ENCODE measurements at places on chromosomes 2 and 18. TPM values are rescaled to one million over a fixed set of nuclear protein-coding genes. Genes with fewer than 3 reads are reported as not detected.

Gene GTF2A1L
- polyA plus RNA-seq = 99.0 TPM

Gene TLX2
- 1.1 TPM for polyA plus RNA-seq

Gene LBX2
- polyA plus RNA-seq = 0.33 TPM

Gene CNGA3
- 1.5 TPM for polyA plus RNA-seq

Gene NT5DC4
- 4.2 TPM for polyA plus RNA-seq

Gene SERPINB3
- 2.4 TPM for polyA plus RNA-seq

Gene GATA6
- 13.8 TPM for polyA plus RNA-seq

Gene LNPK
- 45.2 TPM for polyA plus RNA-seq

- H3K4me3 ChIP-seq = no peak overlapping the region
- no peak for DNase-seq
- no peaks in the 10 kb centered on the region for H3K27me3 ChIP-seq
- H3K36me3 ChIP-seq = no peaks in the 10 kb centered on the region
- H3K27ac ChIP-seq = no peak overlapping the region
These were observed 8.2 kb downstream of the DCC start for GRCh38 chr18:52348209-52348608.

DNA sequence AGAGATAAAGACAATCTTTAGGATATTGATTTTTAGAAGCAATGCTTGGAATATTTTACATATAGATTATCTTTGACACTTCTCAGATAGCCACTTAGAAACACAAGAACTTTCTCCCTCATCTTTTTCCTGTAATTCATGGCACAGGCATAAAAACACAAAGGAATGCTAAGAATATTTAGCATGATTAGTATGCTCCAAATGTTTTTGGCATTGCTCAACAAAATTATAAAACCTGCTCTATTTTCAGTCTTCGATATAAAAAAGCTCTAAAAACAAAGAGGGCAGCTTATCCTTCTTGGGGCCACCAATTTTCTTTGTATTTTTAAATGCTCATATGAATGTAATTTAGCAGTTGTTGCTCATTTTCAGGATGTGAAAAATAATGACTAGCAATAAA, 90.8 kb downstream of the RAD51AP2 start:
- no peak overlapping the region for H3K27ac ChIP-seq
- no peak overlapping the region for H3K4me3 ChIP-seq
- DNase-seq = no peak
- H3K4me1 ChIP-seq = no peaks in the 10 kb centered on the region
- no peaks in the 10 kb centered on the region for H3K27me3 ChIP-seq

GRCh38 chr2:84906108-84906899, 848 bp downstream of the TMSB10 start:
- peak overlapping the region; percentile 95 for H3K27ac ChIP-seq
- H3K4me1 ChIP-seq = peaks cover 6% of the 10 kb centered on the region
- no peaks in the 10 kb centered on the region for H3K27me3 ChIP-seq
- no peaks in the 10 kb centered on the region for H3K36me3 ChIP-seq
- peak overlapping the region; percentile 95 for H3K4me3 ChIP-seq
- DNase-seq = peak; percentile 28

DNA sequence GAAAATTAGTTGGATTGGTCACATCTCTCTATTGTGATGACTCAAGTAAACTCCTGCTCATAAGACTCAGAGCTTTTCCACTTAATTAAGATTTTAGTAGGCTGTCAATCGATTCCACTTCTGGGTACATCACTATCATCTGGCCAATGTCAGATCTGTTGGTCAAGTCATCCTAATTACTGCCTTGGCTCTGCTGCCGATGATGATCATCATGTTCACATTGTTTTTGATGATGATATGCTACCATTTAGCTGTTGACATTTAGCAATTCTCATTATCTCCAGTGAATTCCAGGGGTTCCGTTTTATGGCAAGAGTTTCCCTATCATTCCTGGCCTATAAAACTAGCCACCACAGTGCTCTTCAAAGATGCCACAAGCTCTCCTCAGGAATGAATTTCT, 253.4 kb downstream of the IKZF2 start:
- DNase-seq = no peak
- no peak overlapping the region for H3K4me3 ChIP-seq
- H3K36me3 ChIP-seq = no peaks in the 10 kb centered on the region

- no peaks in the 10 kb centered on the region for H3K4me1 ChIP-seq
- no peaks in the 10 kb centered on the region for H3K27me3 ChIP-seq
- H3K36me3 ChIP-seq = no peaks in the 10 kb centered on the region
These were observed 191.0 kb downstream of the C1D start for GRCh38 chr2:67871686-67872412.

GRCh38 chr2:225122007-225122406, 79.7 kb upstream of the DOCK10 start:
- H3K4me1 ChIP-seq = no peaks in the 10 kb centered on the region
- no peaks in the 10 kb centered on the region for H3K36me3 ChIP-seq
- no peak overlapping the region for H3K27ac ChIP-seq
- DNase-seq = peak; percentile 17

DNA sequence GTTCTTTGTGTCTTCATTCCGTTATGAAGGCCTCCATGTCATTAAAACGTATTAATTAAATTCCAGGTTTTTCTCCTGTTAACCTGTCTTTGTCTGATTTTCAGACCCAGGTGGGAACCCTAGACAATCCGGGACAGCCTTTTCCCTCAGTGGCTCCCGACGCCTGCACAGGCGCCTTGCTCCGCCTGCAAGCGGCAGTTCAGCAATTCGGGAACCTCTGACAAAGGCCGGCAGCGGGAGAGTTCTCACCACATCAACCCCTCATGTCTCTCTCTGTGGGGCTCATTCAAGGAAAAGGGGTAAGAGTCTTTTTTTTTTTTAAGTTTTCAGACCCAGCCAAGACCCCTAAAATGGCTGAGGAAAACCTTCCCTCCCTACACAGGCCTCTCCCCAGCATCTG, 259.8 kb upstream of the SALL3 start:
- no peak for DNase-seq

DNA sequence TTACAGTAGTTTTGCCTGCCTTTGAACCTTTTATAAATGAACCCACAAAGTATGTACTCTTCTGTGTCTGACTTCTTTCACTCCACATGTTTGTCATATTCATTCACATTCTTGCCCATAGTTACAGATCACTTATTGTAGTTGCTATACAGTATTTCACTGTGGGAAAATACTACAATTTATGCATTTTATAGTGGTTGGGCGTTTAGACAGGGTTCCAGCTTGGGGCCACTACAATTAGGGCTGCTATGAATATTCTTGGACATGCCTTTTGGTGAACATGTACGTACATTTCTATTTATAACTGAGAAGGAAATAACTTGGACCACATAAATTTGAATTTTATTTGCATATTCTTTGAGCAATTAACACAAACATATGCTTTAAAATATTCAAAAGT, 15.4 kb upstream of the PMAIP1 start:
- H3K27me3 ChIP-seq = no peaks in the 10 kb centered on the region
- no peak overlapping the region for H3K4me3 ChIP-seq
- no peak overlapping the region for H3K27ac ChIP-seq
- H3K36me3 ChIP-seq = no peaks in the 10 kb centered on the region

DNA sequence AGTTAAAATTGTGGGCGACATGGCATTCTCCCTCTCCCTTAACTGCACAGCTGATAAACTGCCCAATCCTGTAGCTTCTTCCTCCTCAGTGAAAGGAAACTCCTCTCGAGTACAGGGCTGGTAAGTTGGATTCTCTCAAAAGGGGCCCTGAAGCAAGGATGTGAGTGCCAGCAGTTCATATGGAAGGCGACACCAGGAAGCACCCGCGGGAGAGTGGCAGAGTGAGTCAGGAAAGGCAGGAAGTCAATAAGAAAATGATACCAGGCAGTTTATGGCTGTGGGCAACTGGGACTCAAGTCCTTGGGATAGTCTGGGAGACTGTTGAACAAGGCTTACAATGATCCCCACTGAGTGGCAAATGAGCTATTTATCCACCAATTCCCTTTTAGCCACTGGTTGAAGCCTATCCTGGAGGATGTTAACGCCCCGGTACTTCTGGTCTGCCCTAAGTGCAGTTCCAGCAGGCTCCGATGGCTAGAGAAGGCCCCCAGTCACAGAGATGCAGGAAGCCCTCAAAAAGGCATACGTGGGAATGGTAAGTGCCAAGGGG, 34.8 kb downstream of the ABHD3 start:
- no peaks in the 10 kb centered on the region for H3K27me3 ChIP-seq
- H3K36me3 ChIP-seq = no peaks in the 10 kb centered on the region
- no peaks in the 10 kb centered on the region for H3K4me1 ChIP-seq
- H3K4me3 ChIP-seq = no peak overlapping the region

GRCh38 chr2:9285921-9286320, 79.3 kb downstream of the ASAP2 start:
- H3K4me3 ChIP-seq = no peak overlapping the region
- DNase-seq = no peak
- no peak overlapping the region for H3K27ac ChIP-seq
- H3K4me1 ChIP-seq = no peaks in the 10 kb centered on the region

Measured in testis (tissue), 5 donors.